Lower leg skin (tissue), 4 donors: ENCODE measurements at places on chromosomes 1 and 21.

DNA sequence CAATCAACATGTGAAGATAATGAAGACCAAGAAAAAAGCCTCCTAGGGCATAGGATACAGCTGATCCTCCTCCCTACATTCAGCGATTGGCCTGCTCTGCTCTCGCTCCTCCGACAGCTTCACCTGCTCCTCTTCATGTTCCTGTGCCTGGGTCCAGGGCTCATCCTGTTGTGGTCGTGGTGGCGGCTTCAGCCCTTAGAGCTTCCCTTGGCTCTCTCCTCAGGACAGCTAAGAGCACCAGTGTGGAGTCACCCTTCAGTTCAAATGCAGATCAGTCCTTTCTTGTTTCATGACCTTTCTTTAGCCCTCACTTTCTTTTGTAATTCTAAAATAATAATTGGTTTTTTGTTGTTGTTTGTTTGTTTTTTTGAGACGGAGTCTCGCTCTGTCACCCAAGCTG lies 18.7 kb downstream of the CNN3 start:
- no peak for DNase-seq

- no peak for DNase-seq
These were observed 476 bp downstream of the BATF3 start for GRCh38 chr1:212699104-212699624.

GRCh38 chr1:41862384-41863221 lies 56.1 kb downstream of the HIVEP3 start:
- no peak for DNase-seq

- no peak for DNase-seq
These were observed 64.4 kb downstream of the PCNT start for GRCh38 chr21:46388206-46388880.

DNA sequence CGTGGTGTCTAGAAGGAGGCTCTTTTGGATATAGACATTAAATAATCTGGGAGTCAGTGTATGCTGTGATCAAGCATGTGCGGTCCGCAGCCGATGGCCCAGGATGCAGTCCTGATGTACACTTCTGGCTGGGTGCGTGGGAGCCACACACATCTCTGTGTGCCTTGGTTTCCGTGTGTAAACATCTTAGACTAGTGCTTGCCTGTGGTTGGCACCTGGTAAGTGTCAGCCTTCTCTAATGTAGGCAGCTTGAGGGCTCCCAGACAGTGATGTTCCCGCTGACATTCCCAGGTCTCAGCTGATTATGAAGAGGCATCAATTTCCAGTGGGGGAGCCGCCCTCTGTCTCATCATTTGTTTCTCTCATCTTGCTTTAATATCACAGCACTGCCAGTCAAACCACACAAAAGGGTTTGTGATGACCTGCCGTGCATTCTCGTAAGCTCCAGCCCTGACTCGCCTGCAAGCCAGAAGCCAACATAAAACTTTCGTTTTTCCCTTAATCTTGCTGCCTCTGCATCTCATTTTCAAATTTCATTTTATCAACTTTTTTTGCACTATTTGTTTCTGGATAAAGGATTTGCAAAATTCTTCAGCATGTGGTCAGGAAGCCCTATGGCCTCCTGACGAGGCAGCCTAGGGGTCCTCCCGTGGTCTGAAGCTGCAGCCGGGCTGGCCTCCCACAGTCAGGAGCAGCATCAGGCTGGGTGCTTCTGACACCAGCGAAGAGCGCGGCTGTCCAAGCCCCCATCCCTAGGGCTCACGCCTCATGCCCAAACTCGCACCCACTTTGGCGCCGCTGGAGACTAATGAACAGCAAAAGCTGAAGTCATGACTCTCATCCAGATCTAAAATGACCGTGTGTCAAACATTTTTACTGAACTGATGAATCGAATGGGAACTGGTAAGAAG lies 28.1 kb downstream of the PDE9A start:
- DNase-seq: no peak

- no peak for DNase-seq
These were observed 123.9 kb downstream of the SMYD3 start for GRCh38 chr1:246383239-246383589.

DNA sequence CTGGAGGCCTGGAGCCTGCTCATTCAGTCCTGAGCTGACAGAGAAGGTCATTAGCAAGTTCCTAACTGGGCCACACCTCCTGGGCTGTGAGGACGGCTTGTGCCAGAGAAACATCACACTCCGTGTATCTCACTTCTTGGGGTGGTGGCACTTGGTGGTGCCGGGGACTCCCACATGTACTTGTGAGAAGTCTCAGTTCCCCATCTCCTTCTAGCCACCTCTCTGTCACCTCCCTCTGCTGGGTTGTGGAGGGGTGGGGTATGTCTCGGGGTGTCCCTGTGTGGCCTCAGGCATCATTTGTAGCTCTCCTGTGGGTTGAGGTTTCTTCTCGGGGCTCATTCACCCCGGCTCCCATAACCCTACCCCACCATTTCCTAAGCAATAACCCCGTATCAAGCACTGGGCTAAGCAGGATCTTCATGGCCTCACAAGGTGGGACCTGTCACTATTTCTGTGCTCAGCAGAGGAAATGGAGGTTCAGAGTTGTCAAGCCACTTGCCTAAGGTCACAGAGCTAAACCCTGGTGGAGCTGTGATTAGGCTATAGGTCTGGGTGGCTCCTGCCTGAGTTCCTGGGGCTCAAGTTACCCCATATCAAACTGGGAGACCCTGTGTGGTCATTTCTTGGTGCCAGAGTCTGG lies 62.5 kb downstream of the UBIAD1 start:
- no peak for DNase-seq

- no peak for DNase-seq
These were observed 9.9 kb upstream of the QSOX1 start for GRCh38 chr1:180144659-180145357.

DNA sequence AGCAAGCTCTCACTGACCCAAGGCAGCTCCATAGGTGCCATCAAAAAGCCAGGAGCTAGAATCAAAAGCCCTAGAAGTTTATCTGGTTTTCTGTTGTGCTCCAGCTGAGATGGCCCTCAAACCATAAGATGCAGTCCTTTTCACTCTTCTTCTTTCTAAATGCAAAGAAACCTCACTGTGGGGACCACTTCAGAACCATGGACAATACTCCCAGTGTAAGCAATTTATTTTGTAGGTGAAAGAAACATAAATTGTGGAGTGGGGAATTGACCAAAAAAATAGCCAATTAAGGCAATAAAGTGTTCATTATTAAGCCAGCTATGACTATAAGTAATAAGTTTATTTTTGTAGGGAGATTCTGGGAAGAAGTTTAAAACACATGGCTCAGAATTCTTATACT lies 1399.9 kb downstream of the PLA2G4A start:
- DNase-seq: no peak

GRCh38 chr1:68384872-68385411 lies 64.8 kb downstream of the RPE65 start:
- DNase-seq: no peak

GRCh38 chr21:42301371-42302075 lies 13.7 kb downstream of the TFF3 start:
- no peak for DNase-seq

- DNase-seq: peak; percentile 88
These were observed at the start of gene PCNX2 for GRCh38 chr1:233295237-233295974. Gene PCNX2, minus strand, starts transcription at chr1:233295725. Its CDS starts 247 bp downstream, at chr1:233295478.

DNA sequence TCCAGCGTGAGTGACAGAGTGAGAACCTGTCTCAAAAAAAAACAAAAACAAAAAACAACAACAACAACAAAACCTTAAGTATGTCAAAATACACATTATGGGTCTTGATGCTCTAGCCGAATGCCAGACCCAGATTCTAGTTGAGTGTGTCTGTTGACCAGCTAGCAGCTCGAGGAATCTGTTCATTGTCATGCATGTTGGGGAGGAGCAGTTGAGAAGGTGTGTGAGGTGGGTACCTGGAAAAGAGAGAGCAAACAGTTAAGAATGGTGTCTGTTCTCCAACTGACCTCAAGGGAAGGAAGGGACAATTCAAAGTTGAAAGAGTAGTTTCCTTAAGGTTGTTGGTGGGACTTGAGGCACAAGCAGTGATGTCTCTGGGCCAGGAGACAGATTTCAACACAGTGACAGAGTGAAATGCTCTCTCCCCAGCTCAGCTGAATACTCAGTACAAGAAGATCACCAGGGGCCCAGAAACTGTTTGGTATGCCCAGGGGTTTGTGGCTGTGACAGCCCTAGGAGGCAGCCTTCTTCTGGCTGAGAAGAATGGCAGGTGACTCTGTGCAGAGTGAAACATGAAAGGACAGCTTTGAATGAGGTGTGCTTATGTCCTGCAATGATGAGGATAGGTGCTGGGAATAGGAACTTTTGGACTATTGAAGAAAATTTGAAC lies 14.4 kb upstream of the POU2F1 start:
- no peak for DNase-seq

DNA sequence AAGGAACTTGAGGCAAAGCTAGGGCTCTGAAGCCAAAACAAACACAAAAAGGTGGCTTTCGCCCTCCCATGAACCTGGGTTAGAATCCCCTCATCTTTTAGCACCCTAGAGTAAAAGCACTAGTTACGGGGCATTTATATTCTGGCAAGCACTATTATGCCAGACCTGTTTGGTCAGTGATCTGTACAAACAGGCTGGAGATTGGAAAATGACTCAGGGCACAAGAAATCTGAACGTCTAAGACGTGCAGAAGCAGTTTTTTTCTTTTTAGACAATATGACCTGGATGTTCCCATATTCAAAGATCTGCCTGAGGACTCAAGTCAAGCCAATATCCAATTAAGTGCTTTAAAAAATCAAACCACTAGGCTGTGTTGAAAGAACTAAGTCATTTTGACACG lies 3.0 kb downstream of the ZNF436 start:
- no peak for DNase-seq

DNA sequence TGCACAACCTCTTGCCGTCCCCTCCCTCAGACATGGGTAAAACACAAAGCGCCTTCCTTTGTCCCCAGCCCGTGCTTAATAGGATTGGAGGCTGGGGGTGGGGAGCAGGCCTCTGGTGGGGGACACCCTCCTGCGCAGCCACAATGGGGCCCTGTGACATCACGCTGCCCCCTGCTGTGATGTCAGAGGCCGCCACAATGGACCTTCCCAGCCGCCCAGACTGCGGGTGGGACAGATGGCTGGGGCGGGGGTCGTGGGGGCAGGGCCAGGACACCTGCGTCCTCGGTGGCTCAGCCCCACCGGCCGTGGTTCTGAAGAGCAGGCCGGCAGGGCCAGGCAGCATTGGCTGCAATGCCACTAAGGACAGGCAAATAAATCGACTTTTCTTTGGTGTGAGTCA lies 39.9 kb downstream of the EPHA2 start:
- no peak for DNase-seq

GRCh38 chr1:88275259-88275862 lies 408.7 kb upstream of the PKN2 start:
- no peak for DNase-seq

- no peak for DNase-seq
These were observed 1197.0 kb downstream of the AMY1C start for GRCh38 chr1:104946558-104947210.
